ENCODE measurements at places on chromosomes 3 and 15. TPM values are rescaled to one million over a fixed set of nuclear protein-coding genes. Genes with fewer than 3 reads are reported as not detected.

Gene SPINK8
- not detected for total RNA-seq

Gene PRR20G
- not detected for total RNA-seq

Gene RETNLB
- total RNA-seq = not detected

Gene LRRC28
- 34.7 TPM for total RNA-seq

Gene RBP2
- not detected for total RNA-seq

Gene PAQR9
- total RNA-seq = not detected

Gene CATSPER2
- 4.7 TPM for total RNA-seq

Gene CFAP44
- total RNA-seq = 30.4 TPM

Gene FHIT
- 7.4 TPM for total RNA-seq

Gene LMCD1
- total RNA-seq = 34.3 TPM

Gene OR5K1
- total RNA-seq = not detected

Gene TIPIN
- total RNA-seq = 13.5 TPM

Data from urinary bladder (tissue), 4 donors.